ENCODE measurements at places on chromosomes 2 and 18. TPM values are rescaled to one million over a fixed set of nuclear protein-coding genes. Genes with fewer than 3 reads are reported as not detected.

- no peak for DNase-seq
Observed at GRCh38 chr2:212548455-212548819, 9.8 kb upstream of the ERBB4 start.

DNA sequence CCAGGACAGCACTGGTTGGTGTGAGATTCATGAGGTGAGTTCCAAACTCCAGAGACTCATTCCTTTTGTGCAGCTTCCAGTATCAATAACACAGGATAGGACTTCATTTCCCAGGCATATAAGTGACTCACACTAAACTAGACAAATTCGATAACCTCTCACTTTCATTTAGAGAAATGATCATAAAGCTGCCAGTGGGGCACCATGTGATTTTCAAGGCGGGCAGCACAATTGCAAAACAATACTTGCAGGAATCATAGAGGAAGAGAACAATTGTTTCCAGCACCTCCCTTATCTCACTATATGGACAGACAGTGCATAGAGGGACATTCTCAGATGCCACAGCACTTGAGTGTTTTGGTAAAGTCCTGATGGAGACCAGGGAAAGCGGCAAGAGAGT lies 31.3 kb upstream of the DNAH7 start:
- DNase-seq = no peak

DNA sequence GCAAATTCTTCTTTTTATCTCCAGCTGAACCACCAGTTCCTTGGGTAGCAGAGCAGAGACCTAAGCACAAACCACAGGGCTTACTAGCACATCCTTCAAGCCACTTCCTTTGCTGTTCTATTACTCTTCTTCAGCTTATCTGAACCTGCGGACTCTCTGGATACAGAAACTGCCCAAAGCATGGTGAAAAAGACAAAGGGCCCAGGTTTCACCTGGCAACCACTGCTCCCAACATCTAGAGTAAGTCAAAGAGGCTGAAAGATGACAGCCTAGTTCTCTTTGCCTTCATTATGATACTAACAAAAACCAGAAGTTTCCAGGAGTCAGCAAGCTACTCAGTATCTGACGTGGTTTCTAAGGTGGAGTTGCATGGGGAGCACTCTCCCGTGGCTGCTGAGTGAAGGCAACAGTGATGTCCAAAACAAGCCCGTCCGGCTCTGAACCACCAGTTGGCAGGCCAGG lies 43.4 kb downstream of the KANSL3 start:
- DNase-seq = no peak

- no peak for DNase-seq
Observed at GRCh38 chr2:178418426-178418825, 32.5 kb downstream of the PRKRA start.

DNA sequence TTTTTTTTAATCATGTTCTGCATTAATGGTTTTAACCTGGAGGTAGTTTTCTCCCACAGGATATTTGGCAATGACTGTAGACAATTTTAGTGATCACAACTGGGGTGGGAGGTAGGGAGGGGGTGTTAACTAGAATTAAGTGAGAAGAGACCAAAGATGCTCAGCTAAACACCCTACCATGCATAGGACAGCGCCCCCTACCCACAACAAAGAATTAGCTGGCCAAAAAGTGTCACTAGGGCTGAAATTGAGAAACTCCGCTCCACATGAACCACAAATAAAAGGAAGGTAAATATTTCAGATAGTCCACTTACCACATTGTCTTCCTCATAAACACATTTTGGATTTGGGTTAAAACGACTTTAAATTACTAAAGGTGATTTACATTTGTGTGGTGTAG lies 942.6 kb downstream of the SUCLG1 start:
- DNase-seq = no peak

The UGT1A7 gene
- total RNA-seq = not detected
